Suprapubic skin (tissue), 4 donors: ENCODE measurements at places on chromosomes 2 and 18.

- no peaks in the 10 kb centered on the region for H3K36me3 ChIP-seq
- H3K27me3 ChIP-seq = no peaks in the 10 kb centered on the region
- no peak overlapping the region for H3K27ac ChIP-seq
Measured at GRCh38 chr2:12558519-12558918, 158.2 kb upstream of the TRIB2 start.

- no peaks in the 10 kb centered on the region for H3K4me1 ChIP-seq
- H3K27me3 ChIP-seq = no peaks in the 10 kb centered on the region
- H3K4me3 ChIP-seq = no peak overlapping the region
- H3K36me3 ChIP-seq = no peaks in the 10 kb centered on the region
- no peak overlapping the region for H3K27ac ChIP-seq
- no peak for DNase-seq
Measured at GRCh38 chr2:206627632-206628031, 14.7 kb upstream of the FAM237A start.

GRCh38 chr2:141417246-141417797 lies 713.5 kb downstream of the LRP1B start:
- no peak for DNase-seq
- H3K4me3 ChIP-seq = no peak overlapping the region
- no peak overlapping the region for H3K27ac ChIP-seq
- H3K4me1 ChIP-seq = no peaks in the 10 kb centered on the region
- H3K36me3 ChIP-seq = no peaks in the 10 kb centered on the region
- H3K27me3 ChIP-seq = no peaks in the 10 kb centered on the region

DNA sequence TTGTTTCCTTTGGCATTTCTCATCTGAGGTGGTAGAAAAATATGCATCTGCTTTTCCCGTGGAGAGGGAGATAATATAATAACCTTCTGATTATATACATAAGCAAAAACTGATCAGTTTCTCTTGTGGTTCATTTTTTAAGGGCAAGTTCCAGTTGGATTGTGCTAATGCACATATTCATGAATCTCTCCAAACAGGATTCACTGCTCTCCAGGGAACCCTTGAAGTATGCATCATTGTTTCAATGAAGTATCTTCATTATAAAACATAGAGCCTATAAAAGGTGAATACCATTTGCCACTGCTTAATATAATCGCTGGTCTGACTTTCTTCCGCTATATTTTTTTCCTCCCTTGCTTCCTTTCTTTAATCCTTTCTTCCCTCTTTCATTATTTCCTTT lies 384.7 kb downstream of the FIGN start:
- no peak overlapping the region for H3K27ac ChIP-seq
- H3K36me3 ChIP-seq = no peaks in the 10 kb centered on the region
- no peak for DNase-seq
- peaks cover 20% of the 10 kb centered on the region for H3K4me1 ChIP-seq
- no peaks in the 10 kb centered on the region for H3K27me3 ChIP-seq
- H3K4me3 ChIP-seq = no peak overlapping the region

GRCh38 chr2:45120546-45120945 lies 111.3 kb upstream of the SIX2 start:
- no peak for DNase-seq
- H3K4me1 ChIP-seq = no peaks in the 10 kb centered on the region
- H3K36me3 ChIP-seq = no peaks in the 10 kb centered on the region
- H3K4me3 ChIP-seq = no peak overlapping the region
- H3K27ac ChIP-seq = no peak overlapping the region

- no peak overlapping the region for H3K27ac ChIP-seq
- no peaks in the 10 kb centered on the region for H3K4me1 ChIP-seq
- H3K4me3 ChIP-seq = no peak overlapping the region
- no peak for DNase-seq
- H3K36me3 ChIP-seq = no peaks in the 10 kb centered on the region
- no peaks in the 10 kb centered on the region for H3K27me3 ChIP-seq
Measured at GRCh38 chr18:6004119-6004518, 108.8 kb upstream of the TMEM200C start.

GRCh38 chr2:98445177-98445682 lies 572 bp downstream of the INPP4A start:
- peaks cover 21% of the 10 kb centered on the region for H3K4me1 ChIP-seq
- H3K27ac ChIP-seq = peak overlapping the region; percentile 66

GRCh38 chr18:70494524-70494923 lies 205.7 kb downstream of the SOCS6 start:
- no peaks in the 10 kb centered on the region for H3K36me3 ChIP-seq
- no peaks in the 10 kb centered on the region for H3K27me3 ChIP-seq
- H3K4me1 ChIP-seq = no peaks in the 10 kb centered on the region
- H3K4me3 ChIP-seq = no peak overlapping the region

DNA sequence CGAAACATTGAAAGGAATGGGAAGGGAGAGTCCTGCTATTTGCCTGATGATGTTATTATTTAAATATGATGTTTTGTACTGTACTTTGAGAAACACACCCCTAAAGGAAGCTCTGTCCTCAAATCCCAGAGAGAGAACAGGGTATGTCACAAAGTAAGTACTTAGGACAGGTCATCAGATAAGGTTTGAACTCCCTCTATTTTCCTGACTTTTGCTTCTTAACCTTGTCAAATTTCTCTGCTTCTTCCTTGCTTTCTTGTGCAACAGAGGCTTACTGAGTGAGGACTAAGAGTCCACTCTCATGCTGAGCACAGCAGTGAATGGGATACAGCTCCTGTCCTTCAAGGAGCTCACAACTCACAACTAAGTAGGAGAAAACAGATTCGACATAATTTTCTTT lies 3.7 kb downstream of the DGUOK start:
- H3K36me3 ChIP-seq = peaks cover 4% of the 10 kb centered on the region
- no peak overlapping the region for H3K27ac ChIP-seq
- no peaks in the 10 kb centered on the region for H3K27me3 ChIP-seq
- H3K4me3 ChIP-seq = no peak overlapping the region
- DNase-seq = no peak

DNA sequence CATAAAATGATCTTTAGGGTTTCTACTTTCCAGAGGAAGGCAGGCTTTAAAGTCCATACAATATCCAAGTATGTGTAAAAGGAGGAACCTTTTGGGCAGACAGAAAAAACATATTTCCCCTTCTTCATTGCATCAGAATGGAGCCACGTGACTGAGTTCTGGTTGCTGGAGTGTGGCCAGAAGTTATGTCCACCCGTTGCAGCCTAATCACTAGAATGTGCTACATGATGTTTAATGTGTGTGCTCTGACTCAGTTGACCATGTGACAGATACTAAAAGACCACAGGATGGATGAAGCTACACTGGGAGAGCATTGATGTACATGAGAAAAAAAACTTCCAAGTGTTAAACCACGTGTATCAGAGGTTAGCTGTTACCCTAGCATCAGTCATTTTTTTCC lies 460.9 kb downstream of the RIT2 start:
- H3K4me1 ChIP-seq = no peaks in the 10 kb centered on the region
- H3K27ac ChIP-seq = no peak overlapping the region
- no peak overlapping the region for H3K4me3 ChIP-seq
- no peaks in the 10 kb centered on the region for H3K27me3 ChIP-seq
- H3K36me3 ChIP-seq = no peaks in the 10 kb centered on the region
